ENCODE measurements at places on chromosomes 5 and 9. TPM values are rescaled to one million over a fixed set of nuclear protein-coding genes. Genes with fewer than 3 reads are reported as not detected.

CYSRT1 gene
- 0.76 TPM for total RNA-seq

DOCK8 gene
- 26.6 TPM for total RNA-seq

LCN2 gene
- total RNA-seq: 7.1 TPM

BTNL9 gene
- total RNA-seq: 17.1 TPM

ANKRD33B gene
- 6.3 TPM for total RNA-seq

Data from metanephros (tissue), 2 donors.